ENCODE measurements at places on chromosomes 3 and 15.

DNA sequence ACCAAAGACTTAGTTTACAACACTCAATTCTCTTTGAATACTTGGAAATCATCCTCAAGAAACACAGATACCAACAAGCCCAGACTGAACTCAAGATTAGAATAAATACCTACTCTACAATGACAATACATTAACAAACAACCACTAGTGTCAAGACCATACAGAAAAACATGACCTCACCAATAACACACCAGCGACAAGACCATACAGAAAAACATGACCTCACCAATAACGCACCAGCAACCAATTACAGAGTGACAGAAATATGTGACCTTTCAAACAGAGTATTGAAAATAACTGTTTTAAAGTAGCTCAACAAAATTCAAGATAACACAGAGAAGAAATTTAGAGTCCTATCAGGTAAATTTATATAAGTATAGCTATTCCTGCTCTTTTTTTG, 876.0 kb downstream of the EPHA3 start:
- no peaks in the 10 kb centered on the region for H3K36me3 ChIP-seq
- no peaks in the 10 kb centered on the region for H3K4me1 ChIP-seq
- DNase-seq: no peak
- no peak overlapping the region for H3K27ac ChIP-seq
- H3K27me3 ChIP-seq: no peaks in the 10 kb centered on the region
- no peak overlapping the region for H3K4me3 ChIP-seq

- H3K36me3 ChIP-seq: no peaks in the 10 kb centered on the region
- DNase-seq: no peak
- no peaks in the 10 kb centered on the region for H3K4me1 ChIP-seq
- H3K4me3 ChIP-seq: no peak within 1 kb of the TSS
- H3K27ac ChIP-seq: no peak within 1 kb of the TSS
- peaks cover 23% of the 10 kb centered on the region for H3K27me3 ChIP-seq
These were observed at the start of gene GPR156 for GRCh38 chr3:120284747-120285507. TSS of gene GPR156 (minus strand) at chr3:120285222. CDS start at chr3:120244098, 41,124 bp downstream.

- DNase-seq: no peak
- H3K27ac ChIP-seq: no peak overlapping the region
- no peak overlapping the region for H3K4me3 ChIP-seq
These were observed 48.2 kb upstream of the TM4SF4 start for GRCh38 chr3:149426325-149426724.

DNA sequence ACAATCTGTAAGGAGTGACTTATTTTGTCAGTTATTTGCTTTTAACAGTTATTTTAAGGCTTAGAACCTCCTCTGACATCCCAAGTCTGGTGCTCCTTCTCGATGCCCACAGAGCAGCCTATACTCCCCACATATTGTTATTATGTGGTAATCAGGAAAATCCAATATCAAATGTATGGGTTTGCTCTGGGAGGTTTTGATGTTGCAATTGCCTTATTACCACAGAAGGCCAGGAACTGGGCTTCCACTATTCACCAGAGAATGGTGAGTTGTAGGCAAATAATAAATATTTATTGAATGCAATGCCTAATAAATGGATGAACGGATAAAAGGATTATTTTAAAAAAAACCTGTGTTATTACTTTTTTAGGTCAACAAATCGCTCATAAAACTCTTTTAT, 12.2 kb downstream of the NEK10 start:
- DNase-seq: no peak
- no peaks in the 10 kb centered on the region for H3K36me3 ChIP-seq
- no peaks in the 10 kb centered on the region for H3K27me3 ChIP-seq
- no peak overlapping the region for H3K27ac ChIP-seq

GRCh38 chr3:153970047-153970446, 151.1 kb upstream of the ARHGEF26 start:
- no peak for DNase-seq
- no peaks in the 10 kb centered on the region for H3K36me3 ChIP-seq
- H3K27ac ChIP-seq: no peak overlapping the region
- H3K4me1 ChIP-seq: no peaks in the 10 kb centered on the region
- no peaks in the 10 kb centered on the region for H3K27me3 ChIP-seq

DNA sequence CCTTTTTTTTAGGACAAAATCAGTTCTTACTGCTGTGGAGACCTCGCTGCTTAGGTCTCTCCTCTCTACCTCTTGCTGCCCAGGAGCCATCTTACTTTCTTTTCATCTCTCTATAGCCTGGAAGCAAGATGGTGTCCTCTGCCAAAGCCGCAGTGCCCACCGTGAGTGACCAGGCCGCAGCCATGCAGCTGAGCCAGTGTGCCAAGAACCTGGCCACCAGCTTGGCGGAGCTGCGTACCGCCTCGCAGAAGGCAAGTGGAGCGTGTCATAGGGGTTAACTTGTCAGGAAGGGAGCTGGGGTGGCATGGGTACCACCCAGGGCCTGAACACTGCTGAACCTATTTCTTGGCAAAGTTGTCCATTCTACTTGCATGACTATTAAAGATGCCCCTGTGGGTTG, 320.3 kb upstream of the TPM1 start:
- H3K27me3 ChIP-seq: no peaks in the 10 kb centered on the region
- H3K4me3 ChIP-seq: no peak overlapping the region
- no peaks in the 10 kb centered on the region for H3K4me1 ChIP-seq
- no peak overlapping the region for H3K27ac ChIP-seq

GRCh38 chr15:100890051-100890720, 10.6 kb downstream of the ALDH1A3 start:
- H3K27me3 ChIP-seq: peaks cover 13% of the 10 kb centered on the region
- no peak for DNase-seq
- H3K4me1 ChIP-seq: no peaks in the 10 kb centered on the region
- no peak overlapping the region for H3K4me3 ChIP-seq
- H3K36me3 ChIP-seq: no peaks in the 10 kb centered on the region

- H3K4me3 ChIP-seq: peak overlapping the region; percentile 62
- no peak overlapping the region for H3K27ac ChIP-seq
- DNase-seq: no peak
- no peaks in the 10 kb centered on the region for H3K36me3 ChIP-seq
These were observed 100.0 kb upstream of the IGF1R start for GRCh38 chr15:98548139-98548971.

DNA sequence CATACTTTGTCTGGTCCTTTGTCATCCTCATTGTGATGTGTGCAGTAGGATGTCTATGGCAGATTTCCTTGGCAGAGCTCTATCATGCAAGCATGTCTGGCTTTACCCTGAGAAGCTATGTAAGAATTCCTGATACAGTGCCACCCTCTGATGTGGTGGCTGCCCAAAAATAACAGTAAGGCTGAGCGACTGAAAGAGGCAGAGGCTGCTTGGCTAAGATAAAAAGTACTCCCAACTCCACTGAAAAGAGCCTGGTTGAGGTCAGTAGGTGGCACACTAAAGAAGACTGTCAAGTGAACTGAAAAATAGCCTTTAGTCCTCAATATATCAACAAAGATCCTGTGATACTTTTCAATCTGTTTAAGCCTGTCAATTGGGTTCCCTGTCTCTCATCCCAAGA, 31.7 kb downstream of the BTLA start:
- H3K27me3 ChIP-seq: no peaks in the 10 kb centered on the region
- no peaks in the 10 kb centered on the region for H3K36me3 ChIP-seq
- peaks cover 84% of the 10 kb centered on the region for H3K4me1 ChIP-seq
- no peak overlapping the region for H3K4me3 ChIP-seq
- no peak overlapping the region for H3K27ac ChIP-seq

GRCh38 chr3:28207000-28207733, 34.3 kb upstream of the CMC1 start:
- H3K4me3 ChIP-seq: no peak overlapping the region
- H3K27me3 ChIP-seq: no peaks in the 10 kb centered on the region
- no peaks in the 10 kb centered on the region for H3K36me3 ChIP-seq
- no peak for DNase-seq

- no peak overlapping the region for H3K27ac ChIP-seq
- no peaks in the 10 kb centered on the region for H3K4me1 ChIP-seq
- DNase-seq: no peak
- no peaks in the 10 kb centered on the region for H3K27me3 ChIP-seq
- H3K4me3 ChIP-seq: no peak overlapping the region
These were observed 11.5 kb upstream of the SPINK8 start for GRCh38 chr3:48344867-48345507.

- no peaks in the 10 kb centered on the region for H3K4me1 ChIP-seq
- H3K36me3 ChIP-seq: no peaks in the 10 kb centered on the region
- no peak for DNase-seq
- no peaks in the 10 kb centered on the region for H3K27me3 ChIP-seq
- H3K4me3 ChIP-seq: no peak overlapping the region
These were observed 17.7 kb upstream of the MOBP start for GRCh38 chr3:39449796-39450195.

- H3K27me3 ChIP-seq: no peaks in the 10 kb centered on the region
- no peaks in the 10 kb centered on the region for H3K4me1 ChIP-seq
- no peaks in the 10 kb centered on the region for H3K36me3 ChIP-seq
- DNase-seq: no peak
These were observed 759.2 kb upstream of the CFAP20DC start for GRCh38 chr3:59809016-59809415.

- H3K27ac ChIP-seq: no peak overlapping the region
- DNase-seq: no peak
- no peaks in the 10 kb centered on the region for H3K4me1 ChIP-seq
- H3K27me3 ChIP-seq: no peaks in the 10 kb centered on the region
These were observed 29.7 kb upstream of the MDFIC2 start for GRCh38 chr3:70342149-70342548.

- DNase-seq: no peak
- H3K27me3 ChIP-seq: no peaks in the 10 kb centered on the region
- no peaks in the 10 kb centered on the region for H3K4me1 ChIP-seq
- no peaks in the 10 kb centered on the region for H3K36me3 ChIP-seq
These were observed 106.4 kb upstream of the PTX3 start for GRCh38 chr3:157330206-157330605.

Measured in CD8-positive, alpha-beta memory T cell (primary cell).